ENCODE measurements at places on chromosomes 2 and 18.

GRCh38 chr18:50075772-50076171 is 119.2 kb downstream of the MYO5B start:
- no peak for DNase-seq

GRCh38 chr2:105072039-105072438 is 34.2 kb downstream of the MRPS9 start:
- no peak for DNase-seq

GRCh38 chr2:130827502-130828251 is 9.0 kb upstream of the ARHGEF4 start:
- no peak for DNase-seq

GRCh38 chr2:121746071-121746578 is 9.3 kb upstream of the TSN start:
- DNase-seq = no peak

- no peak for DNase-seq
Measured at GRCh38 chr2:179765666-179766065, 95.7 kb downstream of the ZNF385B start.

All from esophagus squamous epithelium (tissue), 5 donors.